Spinal cord (tissue), 10 donors: ENCODE measurements at places on chromosomes 12 and 14. TPM values are rescaled to one million over a fixed set of nuclear protein-coding genes. Genes with fewer than 3 reads are reported as not detected.

DNA sequence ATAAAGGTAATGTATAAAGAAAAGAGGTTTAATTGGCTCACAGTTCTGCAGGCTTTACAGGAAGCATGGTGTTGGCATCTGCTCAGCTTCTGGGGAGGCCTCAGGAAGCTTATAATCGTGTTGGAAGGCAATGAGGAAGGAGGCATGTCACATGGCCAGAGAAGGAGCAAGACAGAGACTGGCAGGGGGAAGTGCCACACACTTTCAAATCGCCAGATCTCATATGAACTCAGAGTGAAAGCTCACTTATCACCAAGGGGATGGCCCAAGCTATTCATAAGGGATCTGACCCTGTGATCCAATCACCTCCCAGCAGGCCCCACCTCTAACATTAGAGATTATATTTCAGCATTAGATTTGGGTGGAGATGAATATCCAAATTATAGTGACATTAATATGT, 26.3 kb downstream of the LDHB start:
- DNase-seq = no peak
- no peaks in the 10 kb centered on the region for H3K27me3 ChIP-seq
- no peak overlapping the region for H3K27ac ChIP-seq
- H3K36me3 ChIP-seq = no peaks in the 10 kb centered on the region
- H3K4me3 ChIP-seq = no peak overlapping the region

DNA sequence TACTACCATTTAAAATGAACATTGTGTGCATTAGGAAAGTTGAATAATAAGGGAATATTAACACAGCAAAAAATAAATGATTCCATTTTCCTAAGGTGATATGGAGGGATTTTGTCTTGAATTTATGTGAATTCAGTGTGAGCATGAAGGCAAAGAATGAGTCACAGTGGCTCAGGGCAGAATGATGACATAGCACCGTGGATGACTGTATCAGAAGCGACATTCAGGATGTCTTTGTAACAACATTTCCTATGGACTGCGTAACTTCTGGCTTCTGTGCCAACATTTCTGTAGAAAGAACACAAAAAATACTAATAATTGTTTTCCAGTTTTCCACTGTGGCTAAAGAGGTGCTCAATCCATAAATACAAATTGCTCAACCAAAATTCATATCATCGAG, 54.6 kb downstream of the TTC8 start:
- no peaks in the 10 kb centered on the region for H3K27me3 ChIP-seq
- H3K4me1 ChIP-seq = no peaks in the 10 kb centered on the region
- no peak for DNase-seq
- no peak overlapping the region for H3K27ac ChIP-seq
- no peaks in the 10 kb centered on the region for H3K36me3 ChIP-seq
- no peak overlapping the region for H3K4me3 ChIP-seq

- no peaks in the 10 kb centered on the region for H3K36me3 ChIP-seq
- no peaks in the 10 kb centered on the region for H3K4me1 ChIP-seq
- H3K4me3 ChIP-seq = no peak overlapping the region
- H3K27ac ChIP-seq = no peak overlapping the region
These were observed 55.7 kb upstream of the NR2C1 start for GRCh38 chr12:95129115-95129514.

- no peak overlapping the region for H3K27ac ChIP-seq
- no peaks in the 10 kb centered on the region for H3K27me3 ChIP-seq
- DNase-seq = no peak
- H3K4me1 ChIP-seq = no peaks in the 10 kb centered on the region
These were observed 104.1 kb upstream of the RAP1B start for GRCh38 chr12:68506619-68507018.

DNA sequence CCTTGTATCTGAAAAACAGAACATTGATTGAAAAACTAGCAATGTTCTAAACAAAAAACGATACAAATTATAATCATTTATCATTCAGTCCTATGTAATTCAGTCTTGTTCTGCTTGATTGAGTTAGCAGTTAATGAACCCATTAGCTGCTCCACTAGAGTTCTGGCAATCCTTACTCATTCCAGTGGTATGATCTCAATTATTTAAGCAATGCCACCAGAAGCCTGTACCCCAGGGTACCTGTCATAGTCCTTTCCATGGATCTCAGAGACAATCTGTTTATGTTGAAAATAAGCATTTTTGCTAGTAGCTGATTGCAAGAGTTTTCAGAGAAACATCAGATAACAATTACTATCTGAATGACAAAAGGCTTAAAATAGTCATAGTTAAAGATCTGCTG, 115.9 kb downstream of the UNC79 start:
- H3K27ac ChIP-seq = no peak overlapping the region
- no peaks in the 10 kb centered on the region for H3K4me1 ChIP-seq
- H3K27me3 ChIP-seq = no peaks in the 10 kb centered on the region
- H3K36me3 ChIP-seq = peaks cover 3% of the 10 kb centered on the region

DNA sequence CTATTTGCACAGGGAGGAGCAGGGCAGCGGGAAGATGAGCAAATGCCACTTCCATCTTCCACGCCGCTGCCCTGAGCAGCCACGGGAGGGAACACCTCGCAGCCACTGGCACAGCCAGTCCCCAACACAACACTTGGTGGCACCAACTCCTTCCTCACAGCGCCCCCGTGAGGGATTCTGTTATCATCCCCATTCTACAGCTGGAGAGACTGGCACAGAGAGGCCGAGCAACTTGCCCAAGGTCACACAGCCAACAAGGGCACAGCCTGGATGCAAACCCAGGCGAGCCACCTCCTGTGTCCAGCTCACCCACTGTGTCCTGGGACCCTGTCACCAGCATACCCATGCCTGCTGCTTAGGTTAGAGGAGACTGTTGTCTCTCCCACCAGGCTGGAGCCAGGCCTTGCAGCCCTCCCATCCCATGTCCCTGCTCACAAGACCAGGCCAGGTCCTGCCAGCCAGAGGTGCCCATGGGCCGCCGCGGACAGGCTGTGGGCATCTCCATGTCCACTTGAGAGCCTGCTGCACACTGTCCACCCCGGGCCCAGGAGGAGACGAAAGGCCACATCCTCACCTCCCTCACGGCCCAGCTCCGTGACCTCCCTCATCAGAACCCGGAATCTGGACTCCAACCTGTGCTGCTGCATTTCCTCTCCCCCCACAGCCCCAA, 57.0 kb downstream of the NCOR2 start:
- H3K4me3 ChIP-seq = no peak overlapping the region
- H3K27ac ChIP-seq = peak overlapping the region; percentile 84
- H3K27me3 ChIP-seq = no peaks in the 10 kb centered on the region

DNA sequence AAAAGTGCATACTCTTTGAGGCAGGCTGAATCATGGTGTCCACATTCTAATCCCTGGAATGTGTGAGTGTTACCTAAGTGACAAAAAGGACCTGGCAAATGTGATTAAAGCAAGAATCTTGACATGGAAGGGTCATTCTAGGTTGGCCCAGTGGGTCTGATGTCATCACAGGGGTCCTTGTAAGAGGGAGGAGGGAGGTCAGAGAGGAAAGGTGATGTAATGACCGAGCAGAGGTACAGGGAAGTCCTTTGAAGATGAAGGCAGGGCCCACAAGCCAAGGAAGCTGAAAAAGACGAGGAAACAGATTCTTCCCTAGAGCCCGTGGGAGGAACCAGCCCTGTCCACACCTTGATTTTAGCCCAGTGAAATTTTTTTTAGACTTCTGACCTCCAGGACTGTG, 60.1 kb downstream of the MAP1LC3B2 start:
- H3K4me1 ChIP-seq = no peaks in the 10 kb centered on the region
- H3K36me3 ChIP-seq = no peaks in the 10 kb centered on the region
- H3K27me3 ChIP-seq = no peaks in the 10 kb centered on the region
- H3K27ac ChIP-seq = no peak overlapping the region

DNA sequence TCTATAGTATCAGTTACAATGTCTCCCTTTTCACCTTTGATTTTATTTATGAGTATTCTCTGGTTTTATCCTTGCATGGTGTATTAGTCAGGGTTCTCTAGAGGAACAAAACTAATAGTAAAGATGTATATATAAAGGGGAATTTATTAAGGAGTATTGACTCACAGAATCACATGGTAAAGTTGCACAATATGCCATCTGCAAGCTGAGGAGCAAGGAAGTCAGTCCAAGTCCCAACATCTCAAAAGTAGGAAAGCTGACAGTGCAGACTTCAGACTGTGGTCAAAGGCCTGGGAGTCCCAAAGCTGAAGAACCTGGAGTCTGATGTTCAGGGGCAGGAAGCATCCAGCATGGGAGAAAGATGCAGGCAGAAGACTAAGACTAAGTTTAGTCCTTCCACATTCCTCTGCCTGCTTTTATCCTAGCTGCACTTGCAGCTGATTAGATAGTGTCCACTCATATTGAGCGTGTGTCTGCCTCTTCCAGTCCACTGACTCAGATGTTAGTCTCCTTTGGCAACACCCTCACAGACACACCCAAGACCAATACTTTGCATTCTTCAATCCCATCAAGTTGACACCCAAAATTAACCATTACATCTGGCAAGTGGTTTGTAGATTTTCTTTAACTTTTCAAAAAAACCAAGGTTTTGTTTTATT, 308.0 kb upstream of the LMO3 start:
- DNase-seq = no peak
- H3K4me3 ChIP-seq = no peak overlapping the region
- H3K27ac ChIP-seq = no peak overlapping the region
- no peaks in the 10 kb centered on the region for H3K4me1 ChIP-seq

DNA sequence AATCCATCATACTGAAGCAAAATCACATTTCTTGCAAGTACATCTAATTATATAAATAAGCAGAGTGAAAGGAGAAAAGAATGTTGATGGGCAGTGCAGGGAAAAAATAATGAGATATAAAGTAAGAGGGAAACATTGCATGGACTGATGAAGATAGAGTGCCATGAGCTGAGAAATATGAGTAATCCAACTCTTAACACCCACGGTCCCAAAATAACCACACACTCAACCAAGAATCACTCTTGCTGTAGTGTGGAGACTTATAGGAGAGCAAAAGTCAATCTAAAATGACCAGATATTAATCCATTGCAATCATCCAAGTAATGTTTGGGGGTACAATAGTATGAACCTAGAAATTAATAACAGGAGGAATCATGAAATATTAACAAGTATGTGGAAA, 40.2 kb downstream of the MYF5 start:
- no peaks in the 10 kb centered on the region for H3K36me3 ChIP-seq
- H3K4me3 ChIP-seq = no peak overlapping the region
- DNase-seq = no peak
- H3K4me1 ChIP-seq = no peaks in the 10 kb centered on the region
- H3K27ac ChIP-seq = no peak overlapping the region

DNA sequence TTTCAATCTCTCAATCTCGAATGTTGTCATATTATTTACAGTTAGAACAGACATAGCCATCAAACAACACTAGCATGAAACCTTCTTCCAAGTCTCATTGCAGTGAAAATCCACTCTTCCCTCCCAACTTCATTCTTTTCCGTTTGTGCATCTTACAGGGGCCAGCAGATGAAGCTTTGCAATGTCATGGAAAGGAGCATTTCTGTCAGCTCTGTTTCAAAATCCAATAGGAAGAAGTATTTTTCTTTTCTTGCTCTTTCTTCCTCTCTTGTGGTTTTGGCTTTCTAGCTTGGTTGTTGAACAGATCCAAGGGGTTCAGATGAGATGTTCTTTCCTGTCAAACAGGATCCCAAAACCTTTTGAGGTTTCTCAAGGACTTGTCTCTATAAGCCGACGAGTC, 416.6 kb downstream of the AEBP2 start:
- no peaks in the 10 kb centered on the region for H3K36me3 ChIP-seq
- no peaks in the 10 kb centered on the region for H3K27me3 ChIP-seq
- H3K4me3 ChIP-seq = no peak overlapping the region
- no peak overlapping the region for H3K27ac ChIP-seq
- no peak for DNase-seq

GRCh38 chr12:116693286-116694227, 44.3 kb downstream of the SPRING1 start:
- H3K4me3 ChIP-seq = peak overlapping the region; percentile 18
- DNase-seq = no peak
- peaks cover 30% of the 10 kb centered on the region for H3K4me1 ChIP-seq
- H3K36me3 ChIP-seq = no peaks in the 10 kb centered on the region

MIS18BP1 gene
- total RNA-seq = 36.9 TPM

DNA sequence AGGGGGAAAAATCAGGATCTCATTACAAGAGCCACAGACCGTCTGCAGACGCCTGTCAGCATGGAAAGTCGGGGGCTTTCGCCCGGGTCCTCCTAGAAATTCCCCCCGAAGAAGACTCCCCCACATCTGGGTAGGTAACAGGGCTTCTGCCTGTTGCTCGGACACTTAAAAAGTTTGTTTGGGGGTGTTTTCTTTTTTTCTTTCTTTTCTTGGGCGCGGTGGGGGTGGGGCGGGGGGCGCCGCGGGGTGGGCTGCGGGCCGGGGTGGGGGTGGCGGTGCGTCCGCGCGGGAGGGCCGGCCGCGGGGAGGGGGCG, 358 bp downstream of the ELK3 start:
- peak overlapping the region; percentile 64 for H3K27ac ChIP-seq
- peaks cover 15% of the 10 kb centered on the region for H3K4me1 ChIP-seq
- H3K4me3 ChIP-seq = peak overlapping the region; percentile 72
- DNase-seq = no peak

DNA sequence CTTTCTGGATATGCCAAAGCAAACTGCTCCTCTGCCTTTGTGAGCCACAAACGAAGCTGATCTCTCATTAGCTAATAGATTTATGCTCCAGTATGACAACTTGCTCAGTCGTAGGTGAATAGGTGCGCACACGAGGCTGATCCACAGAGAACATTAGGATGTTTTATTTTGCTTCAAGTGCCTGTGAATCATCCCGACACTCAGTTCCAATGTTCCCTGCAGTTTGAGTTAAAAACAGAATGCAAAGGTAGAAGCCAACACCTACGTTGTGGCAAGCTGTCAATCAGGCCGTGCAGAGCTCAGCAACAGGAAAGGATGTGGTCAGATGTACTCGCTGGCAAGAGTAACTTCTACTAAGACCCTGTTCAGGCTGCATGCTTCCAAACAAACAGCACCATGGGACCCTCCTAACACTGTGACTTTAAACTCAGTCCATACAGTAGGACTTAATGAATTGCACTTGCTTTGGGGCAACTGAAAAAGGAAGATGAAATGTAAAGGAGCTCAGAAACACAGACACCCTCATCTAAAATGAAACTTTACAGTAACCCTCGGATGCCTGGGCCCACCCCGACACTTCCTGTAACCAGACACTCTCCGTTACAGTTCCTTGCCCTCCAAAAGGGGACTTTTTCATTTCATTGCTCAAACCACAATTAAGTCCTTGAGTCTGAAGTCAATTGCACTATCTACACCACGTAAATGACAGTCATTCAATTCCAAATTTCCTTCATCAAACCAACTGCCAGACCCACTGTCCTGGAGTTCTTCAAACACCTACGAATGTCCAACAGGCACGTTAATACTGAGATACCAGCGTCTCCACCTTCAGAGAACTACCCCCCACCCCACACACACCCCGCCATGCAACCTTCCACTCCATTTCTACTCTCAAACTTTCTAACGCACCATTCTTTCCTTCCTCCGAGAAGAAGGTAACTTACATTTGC, 1.6 kb downstream of the CCDC88C start:
- H3K4me3 ChIP-seq = peak overlapping the region; percentile 54
- H3K27me3 ChIP-seq = peaks cover 2% of the 10 kb centered on the region
- peaks cover 34% of the 10 kb centered on the region for H3K4me1 ChIP-seq
- peak; percentile 26 for DNase-seq
- H3K36me3 ChIP-seq = no peaks in the 10 kb centered on the region

GRCh38 chr14:71589609-71590008, 342.6 kb upstream of the RGS6 start:
- no peak overlapping the region for H3K27ac ChIP-seq
- no peaks in the 10 kb centered on the region for H3K27me3 ChIP-seq
- no peaks in the 10 kb centered on the region for H3K36me3 ChIP-seq
- DNase-seq = no peak
- no peaks in the 10 kb centered on the region for H3K4me1 ChIP-seq

ASB2 gene
- 4.0 TPM for total RNA-seq

- H3K27me3 ChIP-seq = no peaks in the 10 kb centered on the region
- H3K36me3 ChIP-seq = no peaks in the 10 kb centered on the region
- H3K4me3 ChIP-seq = no peak overlapping the region
- no peak overlapping the region for H3K27ac ChIP-seq
These were observed 132.8 kb downstream of the RAD51B start for GRCh38 chr14:67952381-67952780.
